ENCODE measurements at places on chromosomes 6 and 20.

- no peak for DNase-seq
These were observed 399.4 kb downstream of the CD83 start for GRCh38 chr6:14516956-14517355.

DNA sequence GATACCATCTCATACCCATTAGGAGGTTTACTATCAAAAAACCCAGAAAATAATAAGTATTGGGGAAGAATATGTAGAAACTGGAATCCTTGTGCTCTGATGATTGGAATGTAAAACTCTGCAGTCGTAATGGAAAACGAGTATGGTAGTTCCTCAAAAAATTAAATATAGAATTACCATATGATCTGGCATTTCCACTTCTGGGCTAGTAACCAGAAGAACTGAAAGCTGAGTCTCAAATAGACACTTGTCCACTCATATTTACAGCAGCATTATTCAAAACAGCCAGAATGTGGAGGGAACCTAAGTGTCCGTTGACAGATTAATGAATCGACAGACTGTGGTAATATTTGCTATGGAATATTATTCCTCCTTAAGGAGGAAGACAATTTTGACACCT lies 44.3 kb downstream of the FOXC1 start:
- DNase-seq = no peak

DNA sequence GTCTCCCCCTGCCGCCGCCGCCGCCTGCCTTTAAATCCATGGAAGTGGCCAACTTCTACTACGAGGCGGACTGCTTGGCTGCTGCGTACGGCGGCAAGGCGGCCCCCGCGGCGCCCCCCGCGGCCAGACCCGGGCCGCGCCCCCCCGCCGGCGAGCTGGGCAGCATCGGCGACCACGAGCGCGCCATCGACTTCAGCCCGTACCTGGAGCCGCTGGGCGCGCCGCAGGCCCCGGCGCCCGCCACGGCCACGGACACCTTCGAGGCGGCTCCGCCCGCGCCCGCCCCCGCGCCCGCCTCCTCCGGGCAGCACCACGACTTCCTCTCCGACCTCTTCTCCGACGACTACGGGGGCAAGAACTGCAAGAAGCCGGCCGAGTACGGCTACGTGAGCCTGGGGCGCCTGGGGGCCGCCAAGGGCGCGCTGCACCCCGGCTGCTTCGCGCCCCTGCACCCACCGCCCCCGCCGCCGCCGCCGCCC lies 474 bp downstream of the CEBPB start:
- DNase-seq = no peak

GRCh38 chr20:10856237-10857015 lies 182.6 kb upstream of the JAG1 start:
- no peak for DNase-seq

- DNase-seq = no peak
These were observed 45.4 kb upstream of the SENP6 start for GRCh38 chr6:75556240-75556639.

DNA sequence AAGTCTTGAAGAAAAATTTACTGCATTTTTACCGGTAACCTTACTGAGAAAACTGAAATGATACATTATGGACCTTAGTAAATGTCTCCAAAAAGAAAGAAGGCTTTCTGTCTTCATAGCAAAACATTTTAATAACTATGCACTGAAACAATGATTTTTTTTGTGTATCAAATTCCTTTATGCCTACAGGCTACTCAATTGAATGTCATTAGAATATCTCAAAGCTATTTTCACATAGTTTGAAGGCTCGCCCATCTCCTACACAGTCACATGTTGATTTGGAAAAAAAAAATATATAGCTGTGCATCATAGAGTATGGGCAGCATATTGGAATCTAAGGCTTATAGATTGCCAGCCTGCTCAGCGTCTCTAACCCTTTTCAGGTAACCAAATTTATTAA lies 12.0 kb upstream of the MLIP start:
- DNase-seq = no peak

- no peak for DNase-seq
These were observed 84.3 kb downstream of the OPRM1 start for GRCh38 chr6:154123155-154123956.

DNA sequence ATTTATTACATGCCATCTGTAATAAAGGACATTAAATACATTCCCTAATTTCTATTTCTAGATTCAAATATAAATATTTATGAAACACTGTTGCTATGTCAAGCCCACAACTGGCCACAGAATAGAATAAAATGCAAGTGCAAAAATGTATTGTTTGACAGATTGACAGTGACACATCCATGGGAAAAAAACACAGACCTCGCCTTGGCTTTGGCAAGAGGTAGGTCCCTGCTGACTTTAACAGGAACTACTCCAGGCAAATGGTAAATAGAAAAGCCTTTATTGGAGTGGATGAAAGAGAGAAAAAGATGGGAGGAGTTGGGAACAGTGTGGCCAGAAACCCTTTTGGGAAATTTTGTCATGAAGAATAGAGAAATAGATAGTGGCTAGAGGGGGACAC lies 622.9 kb downstream of the UTRN start:
- DNase-seq = no peak

DNA sequence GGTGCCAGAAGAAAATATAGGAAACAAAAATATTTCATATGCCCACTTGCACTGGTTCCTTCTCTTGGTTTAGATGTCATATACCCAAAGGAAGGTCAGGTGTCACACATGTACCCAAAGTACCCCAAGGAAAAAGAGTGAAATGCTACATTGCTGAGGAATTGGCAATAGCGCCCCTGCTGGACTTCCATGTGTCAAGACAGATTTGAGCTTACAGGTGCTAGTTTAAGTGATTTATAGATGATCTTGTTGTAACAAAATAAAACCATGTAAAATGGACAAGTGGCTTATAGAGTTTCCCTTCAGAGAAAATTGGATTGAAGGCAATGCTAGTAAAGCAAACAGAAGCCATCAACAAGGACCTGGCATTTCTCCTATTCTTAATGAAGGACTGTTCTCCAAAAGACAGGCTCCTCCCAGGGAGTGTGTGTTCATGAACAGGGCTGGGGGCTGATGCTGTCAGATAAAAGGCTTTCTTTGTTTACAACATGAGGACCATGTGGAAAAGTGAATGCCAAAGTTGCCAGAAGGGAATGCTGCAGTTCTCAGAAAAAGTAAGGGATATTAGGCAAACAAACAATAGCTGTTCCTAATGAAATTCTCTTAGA lies 64.3 kb upstream of the PAK5 start:
- DNase-seq = no peak

DNA sequence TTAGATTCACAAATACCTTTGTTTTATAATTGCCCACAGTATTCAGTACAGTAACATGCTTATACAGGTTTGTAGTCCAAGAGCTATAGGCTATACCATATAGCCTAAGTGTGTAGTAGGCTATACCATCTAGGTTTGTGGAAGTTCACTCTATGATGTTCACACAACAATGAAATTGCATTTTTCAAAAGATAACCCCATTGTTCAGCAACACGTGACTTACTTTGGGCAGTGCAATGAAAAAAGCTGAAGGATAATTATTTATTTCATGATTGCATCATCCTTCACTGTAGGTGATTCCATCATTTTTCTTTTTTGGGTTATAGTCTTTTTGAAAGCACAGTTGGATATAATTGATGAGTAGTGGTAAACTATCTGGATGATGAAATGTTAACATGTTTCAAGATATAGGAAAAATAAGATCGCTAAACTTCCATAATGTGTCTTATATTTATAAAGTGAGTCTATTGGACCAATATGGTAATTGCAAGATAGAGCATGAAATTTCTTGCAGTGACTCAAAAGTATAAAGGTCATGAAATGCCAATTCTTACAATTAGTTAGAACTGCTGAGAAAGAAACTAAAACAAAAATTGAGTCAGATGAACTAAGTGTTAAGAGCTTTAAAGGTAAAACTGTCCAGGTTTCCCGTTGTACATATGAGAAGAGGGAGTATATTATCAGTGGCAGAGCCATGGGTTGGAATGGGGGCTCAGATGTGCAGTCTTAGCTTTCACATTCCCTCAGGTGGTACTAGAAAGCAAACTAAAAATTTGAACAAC lies 164.4 kb downstream of the ZFAND3 start:
- no peak for DNase-seq

- no peak for DNase-seq
These were observed 228.1 kb upstream of the CST7 start for GRCh38 chr20:24720957-24721356.

- DNase-seq = no peak
These were observed 9.9 kb downstream of the ZNF311 start for GRCh38 chr6:28995093-28995650.

- DNase-seq = no peak
These were observed 618.9 kb upstream of the GJE1 start for GRCh38 chr6:141513830-141514229.

DNA sequence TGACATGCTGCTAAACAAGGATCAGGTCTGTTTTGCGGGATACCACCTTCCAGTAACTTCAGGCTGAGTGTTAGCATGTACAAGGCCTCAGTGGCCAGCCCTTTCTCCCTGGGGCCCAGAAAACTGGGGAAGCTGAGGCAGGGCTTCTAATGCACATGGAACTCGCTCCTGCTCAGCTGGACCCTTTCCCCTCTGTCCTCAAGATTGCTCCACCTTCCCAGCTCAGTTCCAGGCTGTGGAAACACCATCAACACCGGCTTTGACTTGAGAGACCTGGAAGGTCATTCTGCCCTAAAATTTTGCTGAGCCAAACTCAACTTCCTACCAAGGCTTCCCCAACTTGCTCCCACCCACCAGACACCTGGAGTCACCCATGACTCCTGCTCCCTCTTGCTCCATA lies 4.2 kb upstream of the BLCAP start:
- no peak for DNase-seq

- DNase-seq = no peak
These were observed 242.9 kb downstream of the FOXA2 start for GRCh38 chr20:22341508-22341907.

DNA sequence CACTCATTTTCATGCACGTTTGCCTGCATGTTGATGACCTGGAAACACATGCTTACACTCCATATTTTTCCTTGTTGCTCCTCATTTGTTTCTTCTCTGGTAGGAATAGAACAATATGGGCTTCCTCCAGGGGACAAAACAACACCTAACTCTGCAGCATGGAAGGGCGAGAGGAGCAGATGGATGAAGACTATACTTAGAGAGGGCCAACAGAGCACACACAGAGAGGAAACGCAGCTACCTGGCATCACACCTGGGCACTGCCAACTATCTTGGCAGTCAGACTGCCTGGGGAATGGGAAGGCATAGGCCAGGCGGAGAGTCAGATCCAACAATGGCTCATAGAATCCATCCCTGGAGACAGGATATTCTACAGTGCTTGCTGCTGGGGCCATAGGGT lies 290.9 kb downstream of the CD83 start:
- DNase-seq = no peak

GRCh38 chr6:23180504-23181293 lies 611.3 kb downstream of the HDGFL1 start:
- DNase-seq = no peak

DNA sequence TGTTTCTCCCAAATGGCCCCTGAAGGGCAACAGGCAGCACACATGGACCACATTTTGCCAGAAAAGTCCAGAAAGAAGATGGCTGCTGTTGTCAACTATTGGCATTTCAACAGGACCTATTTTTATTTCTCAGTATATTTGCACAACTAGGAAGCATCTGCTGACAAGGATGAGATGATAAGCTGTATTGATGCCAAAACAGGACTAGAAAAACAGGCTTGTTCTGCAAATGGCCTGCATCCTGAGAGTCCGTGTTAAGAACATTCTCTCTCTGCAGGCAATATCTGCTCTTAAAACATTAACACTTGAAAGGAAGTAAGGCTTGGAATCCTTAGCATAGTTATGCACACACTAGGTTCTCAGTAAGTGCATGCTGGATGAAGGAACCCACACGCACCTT lies 283.7 kb downstream of the ESR1 start:
- no peak for DNase-seq

DNA sequence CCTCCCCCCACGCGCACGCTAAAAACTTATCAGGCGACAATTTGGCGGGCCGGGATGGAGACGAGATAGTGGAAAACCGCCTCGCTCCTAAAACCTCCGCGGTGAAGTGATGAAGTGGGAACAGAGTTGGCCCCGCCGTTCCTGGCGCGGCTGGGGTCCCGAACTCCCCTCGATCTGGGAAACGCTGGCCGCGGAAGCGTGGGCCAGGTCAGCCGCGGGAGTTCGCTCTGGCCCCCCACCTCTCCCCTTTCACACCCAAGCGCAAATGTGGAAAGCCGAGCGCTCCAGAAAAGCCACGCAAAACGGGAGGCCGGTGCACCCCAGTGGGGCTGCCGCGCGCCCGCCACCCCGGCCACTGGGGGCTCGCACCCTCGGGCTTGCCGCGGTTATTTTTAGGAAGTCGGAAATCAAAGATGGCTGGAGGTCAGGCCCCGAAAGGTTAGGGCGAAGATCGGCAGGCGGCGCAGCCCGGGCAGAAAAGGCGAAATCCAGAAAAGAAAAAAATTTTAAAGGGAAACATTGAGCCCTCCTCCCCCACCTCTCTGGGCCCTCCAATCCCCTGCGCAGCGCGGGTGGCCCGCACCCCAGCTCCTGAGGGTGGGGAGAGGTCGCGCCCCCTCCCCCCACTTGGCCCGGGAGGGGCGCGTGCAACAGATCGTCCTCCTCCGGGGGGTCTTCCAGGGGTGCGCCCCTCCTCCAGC lies 1.0 kb downstream of the SALL4 start:
- DNase-seq = no peak

DNA sequence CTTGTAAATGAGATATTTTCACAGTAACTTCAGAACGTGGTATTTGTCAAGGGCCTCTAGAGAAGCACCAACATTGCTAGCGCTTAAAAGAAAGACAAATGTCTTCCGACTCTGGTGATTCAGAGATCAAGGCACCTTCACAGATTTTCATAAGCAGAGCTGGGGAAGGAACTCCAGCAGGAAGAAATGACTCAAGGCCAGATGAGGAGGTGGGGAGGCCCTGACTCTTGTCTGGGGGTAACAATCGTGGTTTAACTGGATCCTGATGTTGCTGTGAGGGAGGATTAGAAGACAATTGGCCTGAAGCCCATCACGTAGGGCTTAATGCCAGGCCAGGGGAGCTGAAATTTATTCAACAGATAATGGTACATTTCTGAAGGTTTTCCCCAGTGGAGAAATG lies 122.9 kb upstream of the QKI start:
- DNase-seq = no peak

DNA sequence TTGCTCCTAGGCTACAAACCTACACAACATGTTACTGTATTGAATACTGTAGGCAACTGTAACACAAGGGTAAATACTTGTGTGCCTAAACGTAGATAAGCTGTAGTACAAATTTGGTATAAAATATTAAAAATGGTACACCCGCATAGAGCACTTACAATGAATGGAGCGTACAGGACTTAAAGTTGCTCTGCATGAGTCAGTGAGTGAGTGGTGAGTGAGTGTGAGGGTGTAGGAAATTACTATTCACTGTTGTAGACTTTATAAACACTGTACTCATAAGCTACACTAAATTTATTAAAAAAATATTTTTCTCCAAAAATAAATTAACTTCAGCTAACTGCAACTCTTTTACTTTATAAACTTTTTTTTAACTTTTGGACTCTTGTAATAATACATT lies 391.6 kb downstream of the ADGRB3 start:
- DNase-seq = no peak

DNA sequence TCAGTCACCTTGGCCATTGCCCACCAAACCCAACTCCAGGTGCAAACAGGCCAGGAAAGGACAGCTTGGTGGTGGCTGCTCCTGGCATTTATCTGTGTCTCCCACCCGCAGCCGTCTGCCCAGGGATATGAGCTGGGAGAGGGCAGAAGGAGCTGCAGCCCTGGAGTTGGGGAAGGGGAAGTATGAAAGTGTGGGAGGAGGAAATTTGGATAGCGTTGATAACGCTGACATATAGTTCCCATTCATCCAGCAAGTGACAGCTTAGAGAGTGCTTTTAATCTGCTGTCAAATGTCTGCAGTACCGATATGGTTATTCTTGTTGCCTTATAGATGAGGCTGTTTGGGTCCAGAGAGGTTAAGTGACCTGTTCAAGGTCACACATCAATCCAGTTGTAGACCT lies 741 bp downstream of the KCNK16 start:
- DNase-seq = no peak

All from GF-D8 (cell line).